ENCODE measurements at places on chromosomes 4 and X.

GRCh38 chrX:46637938-46638337 lies 64.4 kb downstream of the CHST7 start:
- DNase-seq = no peak

- DNase-seq = no peak
These were observed 667.5 kb upstream of the MAGEB2 start for GRCh38 chrX:29547877-29548276.

GRCh38 chr4:97153042-97153441 lies 990.2 kb downstream of the STPG2 start:
- DNase-seq = no peak

- DNase-seq = no peak
These were observed 321.2 kb upstream of the SPOCK3 start for GRCh38 chr4:167555338-167556022.

- no peak for DNase-seq
These were observed 39.7 kb downstream of the HMGB2 start for GRCh38 chr4:173294444-173294843.

DNA sequence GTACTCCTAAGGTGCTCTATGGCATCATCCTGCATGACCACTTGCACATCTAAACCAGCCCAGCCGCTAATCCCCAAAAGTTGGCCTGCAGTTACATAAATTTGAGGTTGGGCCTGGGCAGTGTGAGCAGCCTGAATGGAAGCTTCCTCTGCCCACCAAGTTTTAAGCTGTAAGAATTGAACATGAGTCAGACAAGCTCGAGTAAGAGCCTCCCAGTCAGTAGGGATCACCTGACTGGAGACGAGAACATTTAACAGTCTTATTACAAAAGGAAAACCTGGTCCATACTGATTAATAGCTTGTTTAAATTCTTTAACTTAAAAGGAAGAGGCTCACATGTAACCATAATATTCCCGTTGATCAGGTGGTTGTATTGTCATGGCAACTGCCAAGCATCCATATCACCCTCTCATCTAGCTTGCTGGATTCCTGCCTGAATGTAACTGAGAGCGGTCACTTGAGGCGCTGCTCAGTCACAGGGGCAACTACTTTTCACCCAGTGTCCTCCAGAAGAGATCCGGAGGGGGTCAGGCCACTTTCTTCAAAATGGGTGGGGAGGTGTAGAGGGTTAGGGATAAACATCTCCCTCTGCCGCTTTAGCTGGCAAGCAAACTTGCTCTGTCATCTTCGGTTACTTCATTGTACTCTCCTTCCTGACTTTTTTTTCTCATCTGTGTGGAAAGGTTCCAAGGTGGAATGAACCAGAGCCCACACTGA lies 56.6 kb upstream of the WDR1 start:
- peak; percentile 22 for DNase-seq

DNA sequence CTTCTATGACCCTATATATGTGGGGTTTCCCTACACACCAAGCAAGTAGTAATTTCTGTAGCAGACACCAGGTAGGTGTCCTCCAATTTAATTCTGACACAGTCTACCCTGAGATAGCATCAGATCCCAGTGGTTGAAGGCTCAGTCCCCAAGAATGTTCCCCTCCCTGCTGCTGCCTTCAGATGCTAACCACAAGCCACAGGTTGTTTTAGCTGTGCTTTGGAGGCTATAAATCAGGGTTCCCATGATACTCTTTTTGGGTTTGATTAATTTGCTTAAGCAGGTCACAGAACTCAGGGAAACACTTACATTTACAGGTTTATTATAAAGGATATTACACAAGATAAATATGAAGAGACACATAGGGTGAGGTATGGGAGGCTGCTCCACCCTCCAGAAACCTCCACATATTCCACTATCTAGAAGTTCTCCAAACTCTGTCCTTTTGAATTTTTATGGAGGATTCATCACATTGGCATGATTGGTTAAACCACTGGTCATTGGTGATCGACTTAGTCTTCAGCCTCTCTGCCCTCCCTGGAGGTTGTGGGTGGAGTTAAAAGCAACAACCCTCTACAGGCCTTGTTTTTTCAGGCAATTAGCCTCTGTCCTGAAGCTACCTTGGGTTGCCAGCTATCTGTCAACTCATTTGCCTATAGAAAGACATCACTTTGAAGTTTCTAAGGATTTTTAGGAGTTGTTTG lies 50.8 kb downstream of the GRIA2 start:
- DNase-seq = no peak

DNA sequence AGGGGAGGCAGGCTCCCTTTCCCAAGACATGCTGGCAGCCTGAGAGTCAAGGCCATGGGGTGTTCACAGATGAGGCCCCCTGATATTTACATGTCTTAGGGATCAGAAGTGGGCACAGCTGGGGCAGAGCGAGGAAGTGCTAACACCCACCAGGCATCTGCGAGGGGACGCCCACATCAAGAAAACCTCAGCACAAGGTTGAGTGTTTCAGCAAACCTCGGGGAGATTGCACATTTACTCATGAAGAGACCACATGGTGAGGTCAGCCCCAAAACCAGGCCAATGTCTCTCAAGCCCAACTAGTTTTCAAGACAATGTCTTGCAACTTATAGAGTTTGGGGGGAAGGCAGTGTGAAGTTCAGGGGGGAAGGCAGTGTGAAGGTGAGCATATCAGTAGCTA lies 55.2 kb downstream of the CLNK start:
- DNase-seq = no peak

GRCh38 chr4:144547678-144548298 lies 98.2 kb upstream of the HHIP start:
- DNase-seq = no peak

- DNase-seq = peak; percentile 70
These were observed 29.1 kb downstream of the TBC1D14 start for GRCh38 chr4:6938647-6939271.

DNA sequence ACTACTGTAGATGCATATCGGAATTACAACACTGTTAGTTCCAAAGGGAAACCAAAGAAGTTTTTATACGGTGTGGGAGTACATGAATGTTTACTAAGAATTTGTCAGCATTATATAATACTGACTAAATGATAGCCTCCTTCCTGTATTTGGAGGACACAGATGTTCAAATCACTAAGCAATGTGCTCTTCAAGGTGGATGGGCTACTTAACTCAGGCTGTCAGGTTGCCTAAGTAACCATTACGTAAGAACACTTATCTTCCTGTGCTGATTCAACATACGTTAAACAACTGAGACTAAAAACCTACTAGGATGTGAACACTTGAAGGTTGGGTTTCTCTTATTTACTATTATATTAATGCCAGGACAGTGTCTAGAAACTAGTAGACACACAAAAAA lies 81.9 kb upstream of the HPGD start:
- DNase-seq = no peak

GRCh38 chr4:163606896-163607691 lies 112.6 kb downstream of the TMA16 start:
- DNase-seq = peak; percentile 22

GRCh38 chr4:80225595-80225994 lies 28.3 kb downstream of the PRDM8 start:
- DNase-seq = no peak

DNA sequence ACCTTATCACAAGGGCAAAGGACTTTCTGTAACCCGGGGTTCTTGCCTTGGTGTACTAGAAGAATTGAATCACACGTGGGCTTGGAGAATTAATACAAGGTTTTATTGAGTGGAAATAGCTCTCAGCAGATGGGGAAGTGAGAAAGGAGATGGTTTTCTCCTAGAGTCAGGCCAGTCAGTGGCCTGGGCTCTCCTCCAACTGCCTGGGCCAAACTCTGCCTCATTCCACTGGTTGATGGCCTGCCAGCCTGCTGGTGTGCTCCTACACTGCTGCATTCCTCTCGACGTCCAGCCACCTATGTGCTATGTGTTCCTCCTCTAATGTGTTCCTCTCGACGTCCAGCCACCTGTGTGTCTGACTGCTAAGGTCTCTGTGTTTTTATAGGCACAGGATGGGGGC lies 35.3 kb upstream of the SPIN2A start:
- peak; percentile 2 for DNase-seq

DNA sequence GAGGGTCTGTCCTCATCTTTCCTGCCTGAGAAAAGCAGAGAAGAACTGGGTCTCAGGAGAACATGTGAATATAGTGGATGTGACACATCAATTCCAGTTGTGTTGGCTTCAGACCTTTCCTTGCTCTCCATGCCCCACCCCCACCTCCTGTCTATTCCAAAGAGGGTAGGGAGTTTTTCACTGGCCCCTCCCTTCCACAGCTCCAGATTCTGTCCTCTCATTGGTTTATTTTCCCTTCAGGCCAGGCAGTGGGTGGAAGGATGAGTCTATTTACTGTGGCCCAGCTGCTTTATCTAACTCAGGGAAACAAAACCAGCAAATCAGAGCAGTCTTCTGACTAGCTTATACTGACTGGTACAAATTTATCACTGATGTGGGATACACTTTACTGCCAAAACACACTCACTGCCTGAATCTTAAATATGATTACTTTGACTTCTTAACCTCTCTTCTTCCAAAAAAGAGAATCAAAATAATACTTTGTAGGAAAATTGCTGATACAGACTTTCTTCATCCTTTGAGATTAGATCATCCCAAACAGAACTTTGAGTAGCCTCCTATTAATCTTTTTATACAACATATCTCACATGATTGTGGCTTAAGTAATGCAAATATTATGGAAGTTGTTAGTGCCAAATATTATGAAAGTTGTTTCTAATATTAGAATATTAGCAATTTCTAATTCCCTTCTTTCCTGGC lies 221.2 kb downstream of the MID1 start:
- DNase-seq = no peak

GRCh38 chrX:13742397-13743176 lies 8.0 kb downstream of the OFD1 start:
- DNase-seq = no peak

DNA sequence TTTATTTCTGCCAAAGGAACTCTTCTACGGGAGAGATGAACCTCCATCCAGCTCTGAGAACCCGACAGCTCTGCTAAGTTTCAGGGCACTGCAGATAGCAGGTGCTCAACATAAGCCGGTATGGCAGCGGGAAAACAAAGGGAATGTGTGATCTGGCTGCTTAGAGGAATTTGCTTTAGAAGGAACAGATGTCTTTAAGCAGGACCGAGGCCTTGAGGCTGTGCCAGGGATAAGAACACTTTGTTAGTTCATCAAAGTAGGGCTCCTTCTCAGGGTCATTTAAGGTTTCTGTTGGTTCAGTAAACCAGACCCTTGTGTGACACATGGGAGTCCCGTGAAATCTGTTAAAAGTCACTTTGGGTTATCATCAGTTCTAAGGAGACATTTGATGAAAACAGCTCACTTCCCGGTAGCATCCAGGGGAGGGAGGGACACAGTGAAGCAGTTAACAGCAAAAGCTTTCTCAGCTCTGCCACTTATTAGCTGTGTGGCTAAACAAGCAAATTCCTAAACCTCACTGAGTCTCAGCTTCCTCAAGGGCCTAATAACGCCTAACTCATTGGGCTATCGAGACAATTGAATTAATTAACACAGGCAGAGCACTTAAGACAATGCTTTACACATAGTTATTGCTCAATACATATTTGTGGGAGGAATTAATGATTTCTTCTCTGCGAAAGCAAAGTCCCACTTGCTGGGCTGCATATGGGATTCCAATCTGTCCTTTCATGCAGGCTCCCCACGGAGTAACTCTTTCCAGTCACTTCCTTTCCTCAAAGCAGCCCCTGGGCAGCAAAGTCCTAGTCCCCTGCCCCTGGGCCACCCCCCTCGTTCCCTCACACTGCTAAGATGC lies 2.9 kb upstream of the FTSJ1 start:
- no peak for DNase-seq

DNA sequence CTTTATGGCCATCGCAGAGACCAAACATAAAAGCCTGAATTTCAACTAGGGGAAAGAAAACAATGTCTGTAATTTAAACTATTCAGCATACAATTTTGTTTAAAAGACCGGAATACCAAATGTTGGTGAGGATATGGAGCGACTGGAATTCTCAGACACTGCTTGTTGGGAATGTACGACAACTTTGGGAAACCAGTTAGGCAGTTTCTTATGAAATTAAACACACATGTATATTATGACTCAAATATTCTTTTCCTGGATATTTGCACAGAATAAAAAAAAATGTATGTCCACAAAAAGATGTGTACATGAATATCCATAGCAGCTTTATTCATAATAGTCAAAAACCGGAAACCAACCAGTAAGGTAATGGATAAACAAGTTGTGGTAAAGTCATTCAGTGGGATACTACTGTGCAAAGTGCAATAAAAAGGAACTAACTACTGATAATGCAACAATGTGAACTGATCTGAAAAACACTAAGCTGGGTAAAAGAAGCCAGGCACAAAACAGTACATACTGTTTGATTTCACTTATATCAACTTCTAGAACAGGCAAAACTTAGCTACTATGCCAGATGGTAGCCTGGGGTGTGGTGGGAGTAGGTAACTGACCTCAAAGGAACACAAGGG lies 152.7 kb upstream of the FTHL17 start:
- DNase-seq = no peak

- peak; percentile 47 for DNase-seq
These were observed 20.7 kb upstream of the GRXCR1 start for GRCh38 chr4:42871671-42872290.

DNA sequence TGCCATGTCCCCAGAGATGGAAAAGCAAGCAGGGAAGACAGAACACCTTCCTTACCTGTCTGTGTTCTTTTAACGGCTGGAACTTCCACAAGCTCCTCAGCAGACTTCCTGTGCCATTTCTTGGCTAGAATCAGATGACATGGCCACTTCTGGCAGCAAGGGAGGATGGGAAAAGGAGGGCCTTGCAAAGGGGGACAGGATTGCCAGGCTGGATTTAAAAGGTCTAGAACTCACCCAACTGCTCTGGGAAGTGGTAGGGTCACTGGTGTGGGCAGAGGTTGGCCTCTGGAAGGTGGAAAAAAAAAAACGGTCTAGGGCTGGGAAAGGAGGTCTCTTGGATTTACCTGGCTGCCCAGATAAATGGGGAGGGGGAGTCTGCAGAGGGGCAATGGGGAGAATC lies 1.6 kb upstream of the USP11 start:
- DNase-seq = no peak

DNA sequence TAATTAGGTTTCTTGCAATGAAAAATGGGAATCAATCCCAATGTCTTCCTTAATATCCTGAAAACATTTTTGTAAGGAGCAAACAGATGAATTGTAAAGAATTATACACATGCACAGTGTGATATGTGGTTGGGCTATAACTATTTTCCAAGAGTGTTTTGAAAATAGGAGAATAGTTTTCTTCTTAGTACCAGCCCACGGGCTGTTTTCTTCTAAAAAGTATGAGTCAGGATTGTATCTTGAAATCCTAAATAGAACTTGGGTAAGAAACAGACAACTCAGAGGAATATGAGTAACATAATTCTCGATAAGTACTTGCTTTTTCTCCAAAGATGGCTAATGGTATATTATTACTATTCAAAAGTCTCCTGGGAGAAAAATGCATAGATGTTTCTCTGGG lies 136.7 kb downstream of the MAGEC2 start:
- DNase-seq = no peak

- no peak for DNase-seq
These were observed 7.0 kb upstream of the AMTN start for GRCh38 chr4:70511365-70511764.

DNA sequence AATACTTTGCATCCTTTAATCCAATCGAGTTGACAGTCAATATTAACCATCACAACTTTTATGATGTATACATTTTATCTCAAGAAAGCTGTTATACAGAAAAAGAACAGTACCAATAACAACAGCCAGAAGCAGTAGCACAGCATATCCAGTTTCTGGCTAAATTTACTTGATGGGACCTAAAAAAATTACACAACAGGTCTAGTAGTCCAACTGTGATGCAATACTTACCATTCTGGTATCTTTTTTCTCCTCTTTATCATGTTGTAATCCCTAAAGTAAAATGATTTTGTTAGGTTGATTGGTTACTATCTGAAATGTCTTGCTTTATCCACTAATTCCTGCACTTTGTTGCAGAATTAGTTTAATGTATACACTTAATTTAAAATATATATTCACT lies 1150.6 kb downstream of the FAT4 start:
- DNase-seq = no peak
